ENCODE measurements at places on chromosomes 1 and 21. TPM values are rescaled to one million over a fixed set of nuclear protein-coding genes. Genes with fewer than 3 reads are reported as not detected.

ASCL5 gene
- total RNA-seq: 0.16 TPM

GRCh38 chr1:187038784-187039183 is 210.0 kb downstream of the PLA2G4A start:
- H3K4me3 ChIP-seq: no peak overlapping the region
- no peaks in the 10 kb centered on the region for H3K27me3 ChIP-seq
- H3K36me3 ChIP-seq: no peaks in the 10 kb centered on the region
- no peak overlapping the region for H3K27ac ChIP-seq
- DNase-seq: no peak

- peaks cover 13% of the 10 kb centered on the region for H3K27me3 ChIP-seq
- no peak for DNase-seq
- H3K27ac ChIP-seq: no peak overlapping the region
Measured at GRCh38 chr1:8062861-8063260, 36.8 kb upstream of the ERRFI1 start.

DNA sequence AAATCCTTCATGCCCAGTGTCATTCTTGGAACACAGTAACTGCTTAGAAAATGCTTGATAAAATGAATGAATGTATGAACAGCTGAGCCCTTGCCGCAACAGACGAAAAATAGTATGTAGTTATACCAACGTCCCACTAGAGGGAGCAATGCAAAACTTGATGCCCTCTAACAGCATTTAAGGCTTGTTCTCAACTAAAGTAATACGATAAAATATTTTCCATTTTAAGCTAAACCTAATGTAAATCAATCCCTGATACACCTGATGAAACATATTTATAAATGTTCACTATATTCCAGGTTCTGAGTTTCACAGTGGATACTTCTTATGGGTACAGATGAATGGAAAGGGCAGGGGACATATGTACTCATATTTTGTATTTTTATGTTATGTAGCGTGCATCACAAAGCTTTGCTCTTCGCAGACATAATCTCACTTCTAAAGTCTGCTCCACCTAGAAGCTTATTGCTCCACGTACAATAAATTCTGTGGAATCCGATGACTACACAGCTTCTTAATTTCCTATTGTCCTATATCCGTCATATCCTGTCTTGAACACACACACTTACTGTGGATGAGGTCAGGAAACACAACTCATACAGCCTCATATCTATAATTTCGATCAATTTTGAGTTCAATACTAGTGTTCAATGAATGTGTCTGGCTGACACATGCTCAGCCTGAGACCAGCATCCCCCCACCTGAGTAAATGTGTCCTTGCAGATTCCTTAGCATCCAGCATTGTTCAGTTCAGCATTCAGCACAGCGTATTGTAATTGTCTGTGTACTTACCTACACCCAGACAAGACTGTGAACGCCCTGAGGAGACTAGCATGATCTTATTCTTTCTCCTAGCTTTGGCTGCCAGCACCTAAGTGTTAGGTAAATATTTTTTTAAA is 4.4 kb upstream of the UTP25 start:
- no peaks in the 10 kb centered on the region for H3K36me3 ChIP-seq
- peak overlapping the region; percentile 7 for H3K4me3 ChIP-seq
- peak; percentile 14 for DNase-seq
- peaks cover 35% of the 10 kb centered on the region for H3K27me3 ChIP-seq
- H3K27ac ChIP-seq: peak overlapping the region; percentile 10

GRCh38 chr1:208421486-208421885 is 177.3 kb upstream of the PLXNA2 start:
- DNase-seq: no peak
- no peaks in the 10 kb centered on the region for H3K4me1 ChIP-seq
- no peaks in the 10 kb centered on the region for H3K27me3 ChIP-seq
- H3K36me3 ChIP-seq: no peaks in the 10 kb centered on the region

- H3K4me3 ChIP-seq: no peak overlapping the region
- H3K27me3 ChIP-seq: no peaks in the 10 kb centered on the region
Measured at GRCh38 chr1:232499188-232499587, 130.7 kb downstream of the SIPA1L2 start.

BGLAP gene
- 6.8 TPM for total RNA-seq

- DNase-seq: no peak
- H3K36me3 ChIP-seq: no peaks in the 10 kb centered on the region
- peaks cover 14% of the 10 kb centered on the region for H3K27me3 ChIP-seq
- no peak overlapping the region for H3K27ac ChIP-seq
- H3K4me3 ChIP-seq: no peak overlapping the region
Measured at GRCh38 chr1:117250061-117250606, 39.4 kb upstream of the VTCN1 start.

CEP350 gene
- 60.6 TPM for total RNA-seq

GRCh38 chr1:48870596-48870995 is 93.9 kb upstream of the BEND5 start:
- peaks cover 18% of the 10 kb centered on the region for H3K27me3 ChIP-seq
- no peaks in the 10 kb centered on the region for H3K36me3 ChIP-seq
- H3K27ac ChIP-seq: no peak overlapping the region
- no peak overlapping the region for H3K4me3 ChIP-seq

DNA sequence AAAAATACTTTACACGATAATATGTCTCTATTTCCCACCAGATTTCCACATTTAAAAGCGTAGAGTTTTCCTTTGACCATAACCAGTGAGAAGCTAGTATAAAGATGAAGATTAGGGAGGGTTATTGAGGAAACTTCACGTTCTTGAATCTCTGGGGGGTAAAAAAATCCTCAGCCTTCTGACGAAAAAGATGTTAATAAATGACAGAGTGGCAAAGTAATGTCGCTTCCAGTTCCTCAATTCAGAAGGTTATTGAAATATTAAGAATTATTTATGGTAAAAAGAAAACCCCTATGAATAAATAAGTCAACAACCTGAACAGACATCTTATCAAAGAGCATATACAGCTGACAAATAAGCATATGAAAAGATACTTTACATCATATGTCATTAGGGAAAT is 241.0 kb downstream of the GPATCH2 start:
- no peak overlapping the region for H3K4me3 ChIP-seq
- H3K36me3 ChIP-seq: no peaks in the 10 kb centered on the region
- no peaks in the 10 kb centered on the region for H3K27me3 ChIP-seq
- no peak for DNase-seq

- H3K27me3 ChIP-seq: no peaks in the 10 kb centered on the region
- H3K4me1 ChIP-seq: no peaks in the 10 kb centered on the region
- H3K4me3 ChIP-seq: no peak overlapping the region
Measured at GRCh38 chr1:19737104-19737825, 62.5 kb downstream of the TMCO4 start.

Measured in activated T-cell treated with anti-CD3 and anti-CD28 coated beads, Interleukin-2, amount 50 U/mL, for 72 hours (primary cell).